ENCODE measurements at places on chromosomes 3 and 15.

- DNase-seq = no peak
Measured at GRCh38 chr3:183734750-183735494, 37.3 kb downstream of the YEATS2 start.

- no peak for DNase-seq
Measured at GRCh38 chr3:146241523-146242240, 9.2 kb downstream of the PLSCR4 start.

DNA sequence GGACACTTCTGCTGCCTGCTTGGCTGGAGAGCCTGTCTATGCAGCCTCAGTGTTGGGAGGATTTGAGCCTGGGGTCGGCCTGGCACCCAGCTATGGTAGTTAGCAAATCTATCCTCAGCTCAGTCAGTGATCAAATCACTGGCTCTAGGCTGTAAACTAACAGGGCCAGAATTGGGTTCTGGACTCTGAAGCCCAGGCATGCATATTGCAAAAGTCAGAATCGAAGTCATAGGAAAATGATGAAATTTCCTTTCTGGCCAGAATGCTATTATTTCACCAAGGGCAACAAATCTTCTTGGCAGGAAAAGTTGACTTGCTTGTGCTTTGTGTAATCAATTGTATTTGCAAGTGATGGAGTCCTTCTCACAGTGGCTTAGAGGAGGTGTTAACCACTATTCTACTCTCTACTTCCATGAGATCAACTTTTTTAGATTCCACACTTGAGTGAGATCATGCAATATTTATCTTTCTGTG is 482.6 kb upstream of the TPRG1 start:
- no peak for DNase-seq

DNA sequence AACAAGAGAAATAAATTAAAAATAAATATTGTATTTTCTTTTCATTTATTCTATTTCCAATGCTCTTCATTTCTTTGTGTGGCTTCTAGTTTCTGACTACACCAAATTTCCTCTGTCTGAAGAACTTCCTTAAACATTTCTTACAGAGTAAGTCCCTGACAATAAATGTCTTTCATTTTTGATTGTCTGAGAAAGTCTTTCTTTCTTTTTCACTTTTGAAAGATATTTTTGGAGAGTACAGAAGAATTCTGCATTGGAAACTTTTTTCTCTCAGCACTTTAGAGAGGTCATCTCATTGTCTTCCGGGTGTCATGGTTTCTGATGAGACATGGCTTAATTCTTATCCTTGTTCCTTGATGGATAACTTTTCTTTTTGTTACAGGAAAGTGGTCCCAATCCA is 119.6 kb downstream of the MOBP start:
- no peak for DNase-seq

- no peak for DNase-seq
Measured at GRCh38 chr15:64681424-64682024, 93.9 kb downstream of the RBPMS2 start.

- DNase-seq = no peak
Measured at GRCh38 chr3:144054766-144055165, 83.1 kb downstream of the DIPK2A start.

- no peak for DNase-seq
Measured at GRCh38 chr3:193548406-193548805, 6.3 kb downstream of the ATP13A4 start.

DNA sequence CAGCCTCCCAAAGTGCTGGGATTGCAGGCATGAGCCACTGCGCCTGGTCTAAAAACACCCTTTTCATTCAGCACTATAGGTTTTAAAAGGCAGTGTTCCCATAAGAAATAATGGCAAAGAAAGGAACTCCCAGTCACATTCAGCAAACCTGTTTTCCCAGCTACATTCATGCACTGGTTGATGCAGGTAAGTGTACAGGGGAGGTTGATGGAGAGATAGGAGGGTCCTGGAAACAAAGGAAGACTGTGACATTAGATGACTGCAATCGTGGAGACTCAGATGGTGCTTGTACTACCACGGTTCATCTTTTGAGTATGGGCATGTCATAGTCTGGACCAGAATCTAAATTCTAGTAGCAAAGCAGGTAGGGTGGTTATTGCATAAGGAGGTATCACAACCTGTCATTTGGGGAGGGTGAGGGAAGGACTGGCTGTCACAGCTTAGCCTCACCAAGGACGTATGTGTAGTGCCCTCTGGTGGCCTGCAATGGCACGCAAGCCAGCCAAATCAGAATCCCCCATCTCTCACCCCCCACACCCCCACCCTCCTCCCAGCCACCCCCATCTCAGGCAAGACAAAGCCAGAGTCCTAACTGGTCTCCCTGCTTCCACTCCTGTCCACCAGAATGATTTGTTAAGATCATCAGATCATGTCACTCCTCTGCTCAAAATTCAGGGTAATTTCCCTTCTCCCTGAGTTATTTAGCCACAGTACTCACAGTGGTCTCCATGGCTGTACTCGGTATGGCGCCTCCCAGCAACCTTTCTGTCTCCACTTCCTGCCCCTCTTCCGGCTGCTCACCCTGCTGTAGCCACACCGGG is 28.8 kb upstream of the UBL7 start:
- peak; percentile 3 for DNase-seq

- no peak for DNase-seq
Measured at GRCh38 chr15:60840703-60841411, 361.9 kb upstream of the ICE2 start.

GRCh38 chr15:35546511-35547381 is 781 bp upstream of the DPH6 start:
- no peak for DNase-seq

- peak; percentile 57 for DNase-seq
Measured at GRCh38 chr15:65638681-65639089, 16.9 kb downstream of the SLC24A1 start.

DNA sequence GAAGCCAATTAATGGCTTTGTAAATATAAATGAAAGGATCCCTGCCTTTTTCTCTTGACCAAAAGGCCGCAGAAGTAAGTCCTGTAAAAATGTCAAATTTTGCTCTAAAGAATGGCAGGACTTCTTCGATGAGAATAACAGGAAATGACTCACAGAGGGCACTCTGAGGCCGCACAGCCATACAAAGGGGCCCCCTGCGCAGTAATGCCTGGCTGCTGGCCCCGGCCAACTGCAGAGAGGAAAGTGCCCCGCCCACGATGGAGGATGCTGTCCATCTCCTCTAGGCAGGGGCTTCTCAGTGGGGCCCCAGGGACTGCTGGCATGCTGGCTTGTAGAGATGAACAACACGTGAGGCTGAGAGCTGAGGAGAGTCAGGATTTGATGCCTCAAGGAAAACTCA is 18.1 kb upstream of the SCN10A start:
- DNase-seq = no peak

- DNase-seq = no peak
Measured at GRCh38 chr3:96869316-96869715, 54.9 kb downstream of the EPHA6 start.

DNA sequence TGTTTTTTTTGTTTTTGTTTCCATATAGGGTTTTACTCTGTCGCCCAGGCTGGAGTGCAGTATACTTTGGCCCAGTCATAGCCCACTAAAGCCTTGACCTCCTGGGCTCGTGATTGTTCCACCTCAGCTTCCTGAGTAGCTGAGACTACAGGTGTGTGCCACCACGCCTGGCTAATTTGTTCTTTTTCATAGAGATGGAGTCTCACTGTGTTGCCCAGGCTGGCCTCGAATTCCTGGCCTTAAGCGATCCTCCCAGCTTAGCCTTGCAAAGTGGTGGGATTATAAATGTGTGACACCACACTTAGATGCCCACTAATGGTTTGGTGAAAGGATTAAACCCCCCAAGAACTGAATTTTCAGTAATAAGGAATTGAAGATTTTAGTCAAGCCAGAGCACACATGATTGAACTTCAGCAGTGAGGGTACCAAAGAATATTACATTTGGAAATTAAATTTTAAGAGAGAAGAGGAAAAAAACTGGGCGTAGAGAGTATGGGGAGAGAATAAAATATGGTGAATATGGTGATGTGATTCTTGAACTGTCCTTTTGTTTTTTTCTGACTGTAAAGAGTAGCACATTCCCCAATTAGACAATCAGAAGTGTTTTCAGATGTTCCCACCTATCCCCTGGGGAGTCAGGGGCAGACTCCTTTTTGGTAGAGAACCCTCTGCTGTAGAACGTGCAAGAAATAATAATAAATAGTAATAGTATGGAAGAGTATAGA is 208.1 kb downstream of the PTPRG start:
- DNase-seq = no peak

GRCh38 chr15:60740787-60741354 is 261.9 kb upstream of the ICE2 start:
- no peak for DNase-seq

- DNase-seq = no peak
Measured at GRCh38 chr3:184183679-184184078, 2.3 kb upstream of the ABCF3 start.

- DNase-seq = no peak
Measured at GRCh38 chr3:13116426-13116825, 43.2 kb upstream of the IQSEC1 start.

DNA sequence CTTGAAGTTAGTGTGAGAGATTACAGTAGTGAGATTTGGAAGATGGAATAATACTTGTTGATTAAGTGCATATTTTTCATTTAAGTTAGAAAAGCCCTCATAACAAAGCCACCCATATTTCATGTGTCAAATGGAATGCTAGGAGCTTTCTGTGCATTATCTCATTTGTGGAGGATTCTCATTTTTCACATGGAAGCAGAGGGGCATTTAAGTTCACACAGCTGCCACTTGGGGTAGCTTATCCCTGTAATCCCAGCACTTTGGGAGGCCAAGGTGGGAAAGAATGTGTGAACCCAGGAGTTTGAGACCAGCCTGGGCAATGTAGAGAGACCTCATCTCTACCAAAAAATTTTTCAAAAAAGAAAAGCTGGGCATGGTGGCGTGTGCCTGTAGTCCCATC is 55.2 kb downstream of the RAB7A start:
- no peak for DNase-seq

DNA sequence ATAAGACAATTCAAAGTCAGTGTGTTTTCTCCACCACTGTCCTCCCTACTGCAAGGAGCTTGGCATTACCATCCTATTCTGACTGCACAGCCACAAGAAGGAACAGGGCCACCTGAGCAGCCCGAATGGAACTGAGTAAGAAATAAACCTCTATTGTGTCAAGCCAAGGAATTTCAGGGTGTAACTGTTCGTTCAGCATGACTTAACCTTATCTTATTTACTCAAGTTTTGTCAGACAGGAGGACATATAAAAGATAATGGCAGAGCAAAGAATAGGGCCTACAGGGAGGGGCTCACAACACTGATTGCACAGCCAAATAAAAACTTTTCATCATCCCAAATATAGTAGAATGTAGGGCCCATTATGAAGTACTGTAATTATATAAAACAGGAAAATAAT is 236.1 kb downstream of the NEK10 start:
- no peak for DNase-seq

- no peak for DNase-seq
Measured at GRCh38 chr3:72093270-72093991, 308.5 kb upstream of the PROK2 start.

DNA sequence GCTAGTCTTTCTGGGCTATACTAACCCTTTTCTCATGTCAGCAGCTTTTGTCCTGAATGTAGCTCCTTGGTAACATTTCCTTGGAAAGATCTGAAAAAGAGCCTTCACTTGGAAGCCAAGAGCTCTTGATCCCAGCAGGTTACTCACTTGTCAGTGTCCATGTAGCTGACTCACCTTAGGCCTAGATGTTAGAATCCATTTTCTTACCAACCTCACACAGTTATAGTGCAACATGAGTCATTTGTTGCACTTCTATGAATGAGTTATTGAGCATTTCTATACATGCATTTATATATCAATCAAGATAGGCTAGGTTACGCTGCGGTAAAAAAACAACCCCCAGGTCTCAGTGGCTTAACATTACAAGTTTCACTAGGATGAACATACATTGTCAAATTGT is 106.8 kb upstream of the SLC7A14 start:
- no peak for DNase-seq

DNA sequence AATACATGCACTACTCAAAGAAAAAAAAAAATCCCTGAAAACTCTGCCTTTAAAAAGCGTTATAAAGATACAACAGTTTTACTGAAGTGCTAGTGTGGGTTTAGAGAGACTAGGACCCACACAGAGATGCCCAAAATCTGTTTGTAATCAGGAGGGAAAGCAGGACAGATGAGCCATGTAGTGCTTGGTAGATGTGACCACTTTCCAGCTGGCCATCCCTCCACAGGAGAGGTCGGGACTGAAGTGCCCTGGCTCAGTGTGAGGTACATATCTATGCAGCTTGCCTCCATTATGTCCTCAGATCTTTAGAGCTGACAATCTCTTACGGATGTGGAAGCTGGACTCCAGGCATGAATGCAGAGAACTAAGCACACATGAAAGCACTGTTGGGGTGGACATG is 57.5 kb upstream of the NANOGP8 start:
- peak; percentile 0 for DNase-seq

GRCh38 chr15:61097043-61097442 is 132.1 kb downstream of the RORA start:
- DNase-seq = no peak

DNA sequence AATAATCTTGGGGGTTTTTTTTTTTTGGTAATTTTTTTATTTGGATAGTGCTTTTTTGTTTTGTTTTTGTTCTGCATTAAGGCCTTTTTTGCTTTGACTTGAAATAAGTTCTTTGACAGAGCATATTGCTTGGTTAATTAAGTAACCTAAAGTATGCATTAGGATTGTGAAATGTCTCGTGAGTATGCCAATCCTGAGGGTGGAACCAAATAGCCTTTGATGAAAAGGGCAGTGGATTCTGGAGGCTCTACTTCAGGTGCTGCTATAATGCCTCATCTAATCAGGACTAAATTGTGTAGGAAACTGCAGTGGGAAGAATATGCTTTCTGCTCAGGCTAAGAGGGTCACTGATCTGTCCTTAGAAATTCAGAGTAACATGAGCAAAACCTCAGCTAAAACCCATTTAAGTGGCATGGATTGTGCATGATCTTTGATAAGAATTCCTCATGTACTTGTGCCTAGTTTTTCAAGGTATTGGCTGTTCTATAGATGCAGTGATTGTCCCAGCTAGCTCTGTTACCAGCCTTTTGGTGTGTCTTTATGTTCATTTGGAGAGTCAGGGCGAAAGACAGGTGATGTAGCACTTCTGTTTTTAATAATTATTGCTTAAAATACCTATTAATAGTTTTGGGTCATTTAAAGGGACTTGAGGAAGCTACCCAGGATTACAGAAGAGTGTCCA is 15.4 kb downstream of the CDV3 start:
- DNase-seq = no peak

Data from amniotic stem cell (primary cell).